Suppressor macrophage (primary cell): ENCODE measurements at places on chromosomes 16 and 17.

DNA sequence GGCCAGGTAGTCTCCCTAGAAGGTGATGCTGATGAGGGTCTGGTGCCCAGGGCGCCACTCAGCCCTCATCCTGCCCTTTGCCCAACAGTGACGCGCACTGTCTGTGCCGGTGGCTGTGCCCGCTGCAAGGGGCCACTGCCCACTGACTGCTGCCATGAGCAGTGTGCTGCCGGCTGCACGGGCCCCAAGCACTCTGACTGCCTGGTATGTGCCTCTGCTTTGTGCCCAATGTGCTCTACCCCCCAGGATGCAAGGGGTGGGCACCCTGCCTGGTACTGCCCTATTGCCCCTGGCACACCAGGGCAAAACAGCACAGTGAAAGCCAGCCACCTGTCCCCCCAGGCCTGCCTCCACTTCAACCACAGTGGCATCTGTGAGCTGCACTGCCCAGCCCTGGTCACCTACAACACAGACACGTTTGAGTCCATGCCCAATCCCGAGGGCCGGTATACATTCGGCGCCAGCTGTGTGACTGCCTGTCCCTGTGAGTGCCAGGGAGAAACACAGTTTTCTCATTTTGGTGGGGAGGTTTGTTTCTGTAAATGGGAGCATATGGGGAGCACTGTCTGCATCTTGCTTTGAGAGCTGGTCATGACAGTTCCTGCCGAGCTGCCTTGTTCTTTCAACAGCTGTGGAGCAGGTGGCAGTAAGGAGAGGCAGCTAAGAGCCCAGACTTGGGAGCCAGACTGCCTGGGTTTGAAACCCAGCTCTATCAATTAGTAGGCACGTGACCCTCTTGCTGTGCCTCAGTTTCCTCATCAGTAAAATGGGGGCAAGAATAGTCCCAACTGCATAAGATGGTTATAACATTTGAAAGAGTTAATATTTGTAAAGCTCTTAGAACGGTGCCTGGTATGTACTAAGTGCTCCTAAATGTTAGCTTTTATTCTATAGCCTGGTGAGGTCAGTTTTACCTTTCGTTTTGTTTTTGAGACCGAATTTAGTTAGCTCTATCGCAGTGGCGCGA is 10.4 kb downstream of the ERBB2 start:
- no peak for DNase-seq

- DNase-seq = no peak
Measured at GRCh38 chr17:45364531-45365390, 47.9 kb upstream of the MAP3K14 start.

GRCh38 chr16:30619638-30620037 is 9.4 kb upstream of the ZNF689 start:
- no peak for DNase-seq

GRCh38 chr17:7236808-7237207 is 2.4 kb downstream of the PHF23 start:
- DNase-seq = no peak

DNA sequence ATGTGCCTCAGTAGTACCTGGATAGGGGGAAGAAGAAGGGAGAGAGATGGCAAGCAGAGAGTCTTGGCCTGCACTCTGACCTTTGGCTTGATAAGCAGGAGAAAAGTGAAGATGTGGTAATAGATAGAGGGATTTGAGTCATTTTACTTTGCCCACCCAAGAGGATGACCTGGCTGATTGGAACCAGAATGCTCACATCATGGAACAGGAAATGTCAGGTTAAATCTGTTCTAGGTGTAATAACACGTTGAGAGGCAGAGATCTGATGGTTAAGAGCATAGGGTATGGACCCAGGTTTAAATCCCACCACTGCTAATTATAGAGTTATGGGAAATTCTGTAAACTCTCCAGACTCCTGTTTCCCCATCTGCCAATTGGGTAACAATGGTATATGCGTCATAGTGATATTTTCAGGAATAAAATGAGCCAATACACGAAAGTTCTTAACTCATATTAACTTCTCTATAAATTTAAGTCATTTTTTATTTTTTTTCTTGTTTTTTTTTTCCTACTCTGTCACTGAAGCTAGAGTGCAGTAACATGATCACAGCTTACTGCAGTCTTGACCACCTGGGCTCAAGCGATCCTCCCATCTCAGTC is 8.1 kb upstream of the CCL18 start:
- DNase-seq = peak; percentile 80

GRCh38 chr16:8673611-8674412 is 605 bp upstream of the ABAT start:
- peak; percentile 4 for DNase-seq

GRCh38 chr17:27442702-27443101 is 13.5 kb upstream of the KSR1 start:
- DNase-seq = no peak

DNA sequence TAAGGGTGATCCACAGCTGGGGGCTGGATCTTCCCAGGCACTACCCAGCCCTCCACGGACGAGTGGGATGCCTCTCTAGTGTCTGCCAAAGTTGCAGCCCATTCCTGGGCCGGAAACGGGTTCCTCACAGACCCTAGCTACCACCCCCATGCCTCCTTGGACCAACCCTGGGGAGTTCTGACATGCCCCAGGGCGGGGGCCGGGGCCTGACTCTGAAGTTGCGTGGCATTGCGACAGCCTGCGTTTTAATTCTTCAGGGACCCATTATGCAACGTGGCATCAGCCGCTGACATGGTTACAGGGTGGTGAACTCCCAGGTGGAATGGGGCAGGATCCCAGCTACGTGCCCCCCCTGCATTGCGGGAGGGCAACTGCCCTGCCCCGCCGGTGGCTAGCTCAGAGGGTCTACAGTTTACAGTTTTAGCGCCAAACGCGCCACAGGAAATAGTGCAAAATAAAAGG is 2.7 kb downstream of the CBX4 start:
- DNase-seq = peak; percentile 78

DNA sequence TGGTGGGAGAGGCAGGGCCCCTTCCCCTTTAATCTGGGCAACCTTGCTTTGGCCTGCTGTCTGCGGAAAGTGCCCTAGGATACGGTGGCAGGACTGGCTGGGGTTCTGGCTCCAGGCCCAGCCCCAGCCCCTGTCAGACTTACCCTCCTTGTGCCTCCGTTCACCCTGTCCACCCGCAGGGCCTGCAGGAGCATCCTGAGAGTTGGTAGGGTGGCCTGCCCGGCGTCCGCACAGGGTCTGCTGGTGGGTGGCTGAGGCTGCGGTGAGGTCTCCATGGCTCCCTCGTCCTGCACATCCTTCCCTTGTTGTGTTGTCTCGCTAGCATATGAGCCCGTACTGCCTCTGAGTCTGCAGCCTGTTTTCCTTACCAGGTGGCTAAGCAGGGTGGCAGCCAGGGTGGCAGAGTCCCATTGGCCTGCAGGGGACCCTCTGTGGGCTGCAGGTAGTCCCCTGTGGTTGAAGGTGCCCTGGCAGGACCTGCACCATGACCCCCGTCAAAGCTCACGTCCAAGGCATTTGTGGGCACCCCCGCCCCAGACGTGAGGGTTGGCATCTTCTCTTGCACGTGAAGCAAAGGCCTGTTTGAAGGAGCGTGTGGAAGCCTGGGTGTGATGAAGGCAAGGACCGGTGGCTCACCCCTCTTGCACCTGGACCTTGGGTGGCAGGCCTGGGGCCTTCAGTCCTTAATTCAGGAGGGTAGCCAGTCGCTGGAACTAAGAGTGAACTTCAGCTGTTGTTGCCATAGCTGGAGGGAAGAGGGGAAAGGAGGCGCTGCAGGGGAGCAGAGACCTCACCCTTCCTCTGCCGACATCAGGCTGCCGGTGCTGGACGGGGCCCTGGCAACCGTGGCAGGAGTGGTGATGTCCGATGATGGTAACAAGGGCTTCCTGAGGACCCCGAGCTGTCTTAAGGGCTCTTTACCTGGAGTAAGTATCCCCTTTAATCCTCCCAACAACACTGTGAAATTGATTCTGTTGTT is 293.7 kb downstream of the SEC14L1 start:
- no peak for DNase-seq

DNA sequence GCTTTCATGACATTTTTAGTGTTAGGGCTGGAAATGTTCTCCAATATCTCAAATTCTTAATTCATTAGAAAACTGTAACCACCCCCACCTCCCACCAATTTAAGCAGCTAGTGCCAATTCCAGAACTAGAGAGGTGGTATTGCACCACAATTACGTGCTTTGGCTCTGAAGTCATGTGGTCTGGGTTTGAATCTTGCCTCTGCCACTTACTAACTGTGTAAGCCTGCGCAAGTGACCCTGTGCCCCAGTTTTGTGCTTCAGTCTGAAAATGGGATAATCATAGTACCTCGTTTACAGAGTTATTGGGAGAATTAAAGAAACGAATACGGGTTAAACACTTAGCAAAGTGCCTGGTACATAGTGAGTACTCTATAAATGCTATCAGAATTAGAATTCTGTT is 14.2 kb upstream of the MPHOSPH6 start:
- peak; percentile 8 for DNase-seq

- peak; percentile 73 for DNase-seq
Measured at GRCh38 chr17:76265624-76266243, 586 bp downstream of the UBALD2 start.

DNA sequence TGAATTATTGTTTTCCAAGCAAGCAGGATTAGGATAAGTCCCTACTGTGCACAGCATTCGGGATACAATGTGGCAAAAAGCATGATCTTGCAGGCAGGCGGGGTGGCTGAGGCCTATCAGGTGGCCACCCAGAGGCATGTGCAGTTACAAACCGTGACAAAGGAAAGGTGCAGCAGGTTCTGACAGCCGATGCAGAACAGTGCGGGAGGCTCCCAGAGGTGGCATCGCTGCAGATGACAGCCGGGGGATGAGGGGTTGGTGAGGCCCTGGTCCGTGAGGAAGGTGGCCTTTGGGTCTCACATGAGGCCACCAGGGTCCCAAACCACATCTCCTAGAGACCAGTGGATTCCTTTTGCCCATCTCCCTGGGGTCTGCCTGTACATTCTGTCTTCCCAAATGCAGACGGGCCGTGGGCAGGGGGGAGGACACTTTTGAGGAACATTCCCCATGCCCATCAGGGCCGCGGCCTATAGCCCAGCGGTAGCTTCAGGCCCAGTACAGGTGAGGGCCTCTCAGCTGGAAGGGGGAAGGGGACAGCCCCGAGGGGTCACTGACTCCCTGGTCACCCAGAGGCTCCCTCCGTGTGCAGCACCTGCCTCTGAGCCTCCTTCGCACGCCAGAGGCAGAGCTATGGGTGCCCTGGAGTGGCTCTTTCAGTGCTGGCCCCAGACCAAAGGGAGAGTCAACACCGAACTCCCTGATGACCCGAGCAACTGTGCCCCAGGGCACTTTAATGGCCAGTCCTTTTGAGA is 85.1 kb downstream of the SOCS1 start:
- DNase-seq = no peak

DNA sequence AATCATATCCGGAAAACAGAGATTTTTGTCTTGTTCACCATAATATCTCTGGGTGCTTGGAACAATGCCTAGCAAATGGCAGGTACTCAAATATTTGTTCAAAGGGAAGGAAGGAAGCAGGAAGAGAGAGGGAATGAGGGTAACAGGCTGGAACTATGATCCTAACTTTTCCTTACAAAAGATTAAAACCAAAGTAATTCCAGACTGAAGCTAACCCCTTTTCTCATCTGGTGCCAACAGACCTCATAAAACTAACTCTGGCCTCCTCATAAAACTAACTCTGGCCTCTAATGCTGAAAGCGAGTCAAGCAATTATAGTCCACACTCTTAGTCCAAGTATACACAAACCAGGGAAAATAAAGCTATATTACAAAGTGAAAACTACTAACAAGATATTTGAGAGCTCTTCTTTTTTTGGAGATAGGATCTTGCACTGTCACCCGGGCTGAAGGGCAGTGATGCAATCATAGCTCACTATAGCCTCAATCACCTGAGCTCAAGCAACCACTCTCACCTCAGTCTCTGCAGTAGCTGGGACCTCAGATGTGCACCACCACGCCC is 84.6 kb downstream of the KANSL1 start:
- no peak for DNase-seq

DNA sequence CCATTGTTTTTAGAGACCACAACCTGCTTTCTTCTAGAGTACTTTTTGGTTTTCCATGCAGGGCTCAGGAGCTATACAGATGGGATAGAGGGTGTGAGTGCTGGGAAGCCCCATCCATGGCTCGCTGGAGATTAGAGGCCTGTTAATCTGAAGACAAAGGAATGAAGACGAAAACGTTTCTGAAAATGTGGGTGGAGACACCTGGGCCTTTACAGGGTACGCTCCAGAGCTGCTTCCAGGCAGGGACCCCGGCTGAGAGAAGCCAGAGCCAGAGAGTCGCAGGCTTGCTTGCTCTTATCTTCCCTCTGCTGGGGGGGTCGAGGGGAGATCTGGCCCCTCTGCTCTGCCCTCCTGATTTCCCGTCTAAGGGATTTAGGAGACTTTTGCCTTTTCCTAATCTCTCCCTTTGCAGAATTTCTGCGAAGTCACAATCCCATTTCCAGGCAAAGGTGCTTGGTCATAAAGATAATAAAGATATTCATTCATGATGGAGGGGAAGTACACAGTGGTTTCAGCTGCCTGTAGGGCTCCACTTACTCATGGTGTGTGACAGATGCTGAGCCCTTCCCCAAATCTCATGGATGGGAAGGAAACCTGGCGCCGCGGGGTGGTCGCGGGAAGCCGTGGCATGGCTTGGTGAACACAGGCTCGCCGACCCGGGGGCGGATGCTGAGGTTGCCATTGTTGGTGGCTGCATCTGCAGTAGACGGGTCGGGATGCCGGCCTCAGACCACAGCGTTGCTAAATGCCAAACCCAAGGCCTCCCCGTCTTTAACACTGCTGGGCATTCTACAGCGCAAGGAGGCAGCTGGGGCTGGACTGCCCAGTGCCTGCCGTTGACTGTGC is 4.8 kb upstream of the SOCS3 start:
- peak; percentile 27 for DNase-seq

DNA sequence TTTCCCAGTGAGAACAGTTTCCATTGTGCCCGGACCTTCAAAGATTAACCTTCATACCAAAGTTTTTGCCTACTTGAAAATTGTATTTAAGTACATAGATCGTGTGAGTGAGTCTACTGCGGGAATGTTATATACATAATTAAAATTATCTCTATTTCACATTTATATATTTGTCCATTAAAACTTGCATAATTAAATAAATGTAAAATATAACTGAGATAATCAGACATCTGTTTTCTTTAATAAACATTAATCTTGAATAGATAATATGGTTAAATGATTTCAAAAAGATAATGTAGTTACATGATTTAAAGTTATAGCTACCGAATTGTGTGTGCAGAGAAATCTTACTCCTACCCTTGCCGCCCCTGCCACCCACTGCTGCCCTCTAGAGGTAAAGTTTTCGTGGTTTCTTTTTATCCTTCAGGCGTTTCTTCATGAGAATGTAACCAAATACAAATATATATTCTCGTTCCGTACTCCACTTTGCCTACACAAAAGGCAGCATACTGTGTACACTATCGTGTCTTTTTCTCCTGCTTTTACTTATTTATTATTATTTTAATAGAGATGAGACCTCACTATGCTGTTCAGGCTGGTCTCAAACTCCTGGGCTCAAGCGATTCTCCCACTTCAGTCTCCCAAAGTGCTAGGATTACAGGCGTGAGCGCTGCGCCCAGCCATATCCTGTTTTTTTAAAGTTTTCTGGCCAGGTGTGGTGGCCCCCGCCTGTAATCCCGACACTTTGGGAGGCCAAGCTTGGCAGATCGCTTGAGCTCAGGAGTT is 35.6 kb downstream of the RPA1 start:
- peak; percentile 64 for DNase-seq
